RPMI8226 (cell line): ENCODE measurements at places on chromosomes 5 and 9.

DNA sequence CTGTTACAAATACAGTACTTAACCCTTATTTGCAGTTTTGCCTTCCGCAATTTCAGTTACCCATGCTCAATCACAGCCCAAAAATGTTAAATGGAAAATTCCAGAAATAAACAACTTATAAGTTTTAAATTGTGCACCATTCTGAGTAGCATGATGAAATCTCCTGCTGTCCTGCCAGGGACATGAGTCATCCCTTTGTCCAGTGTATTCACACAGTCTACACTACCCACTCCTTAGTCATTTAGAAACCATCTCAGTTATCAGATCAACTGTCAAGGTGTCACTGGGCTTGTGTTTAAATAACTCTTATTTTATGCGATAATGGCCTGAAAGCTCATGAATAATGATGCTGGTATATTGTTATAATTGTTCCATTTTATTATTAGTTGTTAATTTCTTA is 95.8 kb downstream of the PLCXD3 start:
- DNase-seq = no peak

GRCh38 chr5:96094904-96095303 is 133.3 kb upstream of the ELL2 start:
- no peak for DNase-seq

DNA sequence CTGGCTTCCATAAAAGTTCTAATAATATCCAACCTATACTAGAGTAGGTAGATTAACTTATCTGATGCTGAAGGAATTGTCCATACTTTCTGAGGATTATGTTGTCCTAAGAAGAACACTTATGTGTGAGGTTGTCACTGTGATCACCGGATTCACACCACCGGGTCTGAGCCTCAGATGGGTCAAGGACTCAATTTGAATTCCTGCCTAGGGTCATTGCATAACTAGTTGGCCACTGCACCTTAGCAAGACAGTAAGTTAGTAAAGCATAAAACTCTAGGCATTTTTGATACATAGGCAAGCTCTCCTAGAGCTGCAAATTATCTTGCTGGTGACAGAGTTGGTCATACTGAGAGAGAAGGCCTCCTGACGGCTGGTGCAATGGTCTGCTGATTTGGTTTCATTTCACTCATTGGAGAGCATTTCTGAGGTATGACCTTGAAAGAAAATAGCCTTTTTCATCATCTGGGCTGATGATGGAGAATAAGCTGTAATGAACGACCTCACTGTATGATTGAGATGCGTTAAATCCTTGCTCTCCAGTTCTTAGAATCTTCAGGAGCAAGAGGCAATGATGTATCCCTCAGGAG is 72.0 kb upstream of the CKMT2 start:
- no peak for DNase-seq

DNA sequence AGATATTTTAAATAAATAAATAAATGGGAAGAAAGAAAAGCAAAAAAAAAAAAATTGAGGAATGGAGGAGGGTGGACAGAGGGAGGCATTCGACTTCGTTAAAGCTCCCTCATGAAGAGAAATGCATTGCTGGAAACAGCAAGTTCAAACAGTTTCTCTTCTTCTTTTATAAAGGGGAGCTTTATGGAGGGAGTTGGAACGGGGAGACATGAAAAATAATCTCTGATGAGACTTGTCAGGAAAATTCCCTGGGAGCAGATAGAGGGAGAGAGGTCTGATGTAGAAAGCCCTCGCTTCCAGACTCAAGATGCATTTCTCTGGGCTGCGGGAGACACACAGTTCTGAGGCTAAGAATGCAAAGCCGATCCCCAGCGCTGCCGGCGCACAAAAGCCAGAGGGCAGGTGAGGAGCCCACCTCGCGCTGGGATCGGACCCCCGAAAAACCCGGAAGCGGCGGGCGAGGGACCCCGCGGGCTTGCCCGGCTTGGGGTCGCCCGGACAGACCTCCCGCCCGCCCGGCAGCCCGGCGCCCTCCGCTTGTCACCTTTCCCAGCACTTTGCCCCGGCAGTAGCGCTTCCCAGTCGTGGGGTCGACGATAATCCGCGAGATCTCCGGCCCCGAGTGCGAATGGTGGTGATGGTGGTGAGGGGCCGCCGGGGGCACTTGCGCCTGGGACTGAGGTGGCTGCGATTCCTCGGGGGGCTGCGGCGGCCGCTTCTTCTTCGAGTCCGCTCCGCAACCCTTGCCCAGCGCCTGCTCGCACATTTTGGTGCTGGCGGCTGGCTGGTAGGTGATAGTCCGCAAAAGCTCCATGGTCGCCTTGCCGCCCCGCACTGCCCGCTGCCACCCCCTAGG is 512 bp downstream of the PLK2 start:
- no peak for DNase-seq

GRCh38 chr9:23926368-23926767 is 100.3 kb upstream of the ELAVL2 start:
- DNase-seq = no peak

DNA sequence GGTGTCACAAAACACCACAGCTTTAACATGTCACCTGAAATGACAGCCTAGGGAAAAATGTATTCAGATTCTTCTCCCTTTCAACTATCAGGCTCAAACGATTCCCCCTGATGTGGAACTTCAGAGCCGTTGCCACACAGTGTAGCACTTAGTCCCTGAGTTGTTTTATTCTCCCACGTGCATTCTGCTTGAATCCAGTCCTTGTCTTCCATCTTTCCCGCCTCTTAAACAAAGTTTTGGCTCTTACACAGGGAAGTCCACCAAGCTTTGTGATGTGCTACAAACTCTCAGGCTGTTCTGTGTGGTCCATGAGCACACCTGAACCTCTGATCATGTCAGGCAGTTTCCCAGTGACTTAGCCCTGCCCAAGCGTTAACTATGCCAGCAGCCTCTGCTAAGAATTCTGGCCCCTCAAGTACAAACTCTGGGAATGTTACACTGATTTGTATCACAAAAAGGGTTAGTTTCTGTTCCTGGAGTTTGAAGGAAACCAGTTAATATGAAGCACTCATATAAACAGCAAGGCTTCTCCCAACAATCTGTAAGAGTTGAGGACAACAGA is 45.8 kb upstream of the RNF38 start:
- no peak for DNase-seq
